ENCODE measurements at places on chromosomes 4 and X.

DNA sequence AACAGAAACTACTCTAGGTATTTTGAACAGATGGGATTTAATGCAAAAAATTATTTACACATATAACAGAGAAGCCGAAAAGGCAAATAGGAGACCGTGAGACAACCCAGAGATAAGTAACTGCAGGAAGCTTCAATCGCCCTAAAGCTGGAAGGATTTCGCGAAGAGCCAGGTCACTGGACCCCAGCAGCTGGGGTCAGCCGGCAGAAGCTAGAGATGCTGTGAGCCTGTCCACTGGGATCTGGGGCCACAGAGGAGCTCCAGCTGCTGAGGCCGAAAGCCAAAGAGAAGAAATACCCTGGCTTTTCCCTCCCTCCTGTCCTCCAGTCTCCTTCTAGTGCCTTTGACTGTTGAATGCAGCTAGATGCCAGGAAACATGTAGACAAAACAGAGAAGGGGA lies 192.8 kb upstream of the BCOR start:
- DNase-seq: no peak

DNA sequence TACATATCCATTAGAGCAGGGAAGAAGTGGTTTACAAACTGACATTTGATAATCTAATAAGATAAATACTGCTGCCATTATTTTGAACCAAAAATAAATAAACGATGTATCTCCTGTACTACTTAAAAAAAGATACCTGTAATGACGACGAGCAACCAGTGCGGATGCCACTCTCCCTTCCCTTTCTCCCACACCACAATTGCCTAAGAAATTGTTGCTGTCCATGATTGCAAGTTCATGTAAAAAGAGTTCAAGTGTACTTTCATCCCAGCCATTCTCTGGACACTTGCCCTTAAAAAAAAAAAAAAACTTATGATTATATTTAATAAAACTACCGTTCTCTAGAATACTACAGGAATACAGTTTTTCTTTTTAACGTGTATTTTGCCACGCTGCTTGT lies 1.4 kb downstream of the SEPSECS start:
- DNase-seq: peak; percentile 47

- DNase-seq: peak; percentile 1
Measured at GRCh38 chrX:15269618-15270521, at the start of gene ASB9. TSS of gene ASB9 (minus strand) at chrX:15270083. CDS start at chrX:15269874, 209 bp downstream.

DNA sequence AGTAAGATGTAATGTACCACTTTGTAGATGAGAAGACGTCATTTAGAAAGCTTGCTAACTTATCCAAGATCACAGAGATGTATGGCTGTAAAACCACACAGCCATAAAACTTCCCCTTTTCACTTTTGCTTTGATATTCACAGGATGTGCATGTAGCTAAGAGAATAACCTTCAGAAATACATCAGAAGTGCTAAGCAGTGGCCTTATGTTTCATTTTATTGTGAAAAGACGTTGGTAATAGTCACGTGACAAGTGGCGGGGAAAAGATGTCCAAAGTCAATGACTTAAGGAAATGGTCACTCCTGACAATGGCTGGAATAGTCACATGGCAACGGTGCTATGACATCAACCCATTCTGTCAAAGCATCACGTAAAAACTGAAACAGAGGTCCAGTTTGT lies 12.9 kb upstream of the WDR17 start:
- DNase-seq: no peak

- DNase-seq: no peak
Measured at GRCh38 chr4:128528793-128529553, 241.4 kb upstream of the PGRMC2 start.

DNA sequence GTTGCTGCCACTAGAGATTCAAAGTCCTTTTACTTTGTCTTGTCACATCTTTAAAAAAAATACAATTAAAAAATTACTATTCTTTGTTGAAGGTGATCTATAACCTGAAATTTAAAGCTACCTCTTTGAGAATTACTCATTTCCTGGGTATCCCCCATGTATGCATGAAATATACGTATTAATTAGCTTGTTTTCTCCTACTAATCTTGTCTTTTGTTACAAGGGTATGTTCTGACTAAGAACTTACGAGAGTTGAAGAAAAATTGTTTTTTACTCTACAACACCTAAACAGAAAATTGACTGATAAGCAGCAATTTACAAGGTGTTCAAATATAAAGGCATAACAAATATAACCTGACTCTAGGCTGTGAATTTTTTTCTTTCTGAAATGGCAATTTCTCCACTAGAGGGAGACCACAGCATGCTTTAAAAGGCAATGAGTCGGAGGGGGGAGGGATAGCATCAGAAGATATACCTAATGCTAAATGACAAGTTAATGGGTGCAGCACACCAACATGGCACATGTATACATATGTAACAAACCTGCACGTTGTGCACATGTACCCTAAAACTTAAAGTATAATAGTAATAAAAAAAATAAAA lies 249.6 kb downstream of the OPHN1 start:
- no peak for DNase-seq

- DNase-seq: no peak
Measured at GRCh38 chr4:79408063-79408462, at the start of gene GK2. TSS of gene GK2 (minus strand) at chr4:79408228. CDS start at chr4:79408200, 28 bp downstream.

GRCh38 chr4:139020384-139020783 lies 4.8 kb downstream of the NOCT start:
- DNase-seq: no peak

GRCh38 chrX:133849676-133850075 lies 135.7 kb downstream of the GPC3 start:
- no peak for DNase-seq

- no peak for DNase-seq
Measured at GRCh38 chr4:107366016-107366735, 330.1 kb upstream of the DKK2 start.

DNA sequence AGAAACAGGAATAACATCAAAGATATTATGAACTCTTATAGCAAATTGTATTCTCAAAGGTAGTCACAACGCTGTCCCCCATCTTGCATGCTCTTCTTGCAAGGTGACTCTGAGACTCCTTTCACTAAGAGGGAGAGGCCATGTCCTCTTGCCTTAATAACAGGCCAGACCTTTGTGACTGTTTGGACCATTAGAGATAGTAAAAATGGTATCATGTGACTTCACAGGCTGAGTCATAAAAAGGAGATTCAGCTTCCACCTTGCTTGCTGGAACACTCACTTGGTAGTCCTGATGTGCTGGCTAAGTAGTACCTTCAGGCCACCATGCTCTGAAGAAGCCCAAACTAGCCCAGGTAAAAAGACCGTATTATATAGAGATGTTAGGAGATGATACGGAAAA lies 143.8 kb downstream of the FBXW7 start:
- DNase-seq: no peak

GRCh38 chrX:105101378-105101777 lies 119.1 kb downstream of the TEX13A start:
- DNase-seq: no peak

- DNase-seq: no peak
Measured at GRCh38 chrX:150060406-150060805, 122.1 kb upstream of the EOLA2 start.

DNA sequence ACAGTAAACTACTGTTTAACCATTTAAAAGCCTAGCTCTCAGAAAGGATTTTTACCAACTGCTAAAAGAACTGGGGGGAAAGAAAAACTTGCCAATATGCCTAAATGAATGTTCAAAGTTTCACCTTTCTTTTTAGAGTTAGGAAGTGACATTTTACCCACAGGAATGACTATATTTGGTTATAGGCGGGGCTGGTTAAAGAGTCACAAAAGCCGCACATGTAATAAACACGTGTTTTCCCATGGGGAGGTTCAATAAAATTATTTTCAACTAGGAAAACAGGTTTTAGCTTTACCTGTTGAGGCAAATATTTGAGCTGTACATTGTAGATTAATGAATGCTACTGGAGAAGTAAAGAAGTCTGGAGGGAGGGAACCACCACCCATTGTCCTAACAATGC lies 41.6 kb upstream of the UGDH start:
- no peak for DNase-seq

DNA sequence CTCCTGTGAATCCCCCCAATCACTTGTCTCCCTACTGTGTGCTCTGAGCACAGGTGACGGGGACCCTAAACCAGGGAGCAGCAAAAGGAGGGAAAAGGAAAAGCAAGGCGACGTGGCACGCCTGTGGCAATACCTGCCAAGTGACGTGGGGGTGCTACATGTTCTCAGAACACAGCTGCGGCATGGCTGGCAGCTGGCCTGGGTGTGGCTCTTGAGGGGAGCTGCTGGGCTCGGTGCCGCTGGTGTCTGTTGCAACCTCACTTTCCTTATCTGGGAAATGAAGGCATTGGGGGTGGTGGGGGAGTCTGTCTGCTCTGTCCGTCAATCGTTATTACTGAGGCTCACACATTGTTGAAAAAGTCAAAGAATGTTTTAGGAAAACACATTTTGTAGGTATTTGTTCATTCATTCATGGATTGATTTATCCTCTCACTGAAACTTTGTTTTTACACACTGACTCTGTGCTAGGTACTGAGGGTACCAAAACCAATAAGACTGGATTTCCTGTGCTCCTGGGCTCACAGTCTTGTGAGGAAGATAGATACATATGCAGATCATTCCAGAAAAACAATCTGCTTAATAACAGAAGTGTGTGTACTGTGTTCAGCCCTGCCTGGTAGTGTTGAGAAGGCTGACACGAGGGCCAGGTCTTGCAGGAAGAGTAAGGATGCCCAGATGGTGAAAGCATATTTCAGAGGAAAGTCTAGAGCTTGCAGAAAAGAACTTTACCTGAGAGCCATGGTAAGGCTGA lies 217.6 kb downstream of the PTTG2 start:
- peak; percentile 6 for DNase-seq

DNA sequence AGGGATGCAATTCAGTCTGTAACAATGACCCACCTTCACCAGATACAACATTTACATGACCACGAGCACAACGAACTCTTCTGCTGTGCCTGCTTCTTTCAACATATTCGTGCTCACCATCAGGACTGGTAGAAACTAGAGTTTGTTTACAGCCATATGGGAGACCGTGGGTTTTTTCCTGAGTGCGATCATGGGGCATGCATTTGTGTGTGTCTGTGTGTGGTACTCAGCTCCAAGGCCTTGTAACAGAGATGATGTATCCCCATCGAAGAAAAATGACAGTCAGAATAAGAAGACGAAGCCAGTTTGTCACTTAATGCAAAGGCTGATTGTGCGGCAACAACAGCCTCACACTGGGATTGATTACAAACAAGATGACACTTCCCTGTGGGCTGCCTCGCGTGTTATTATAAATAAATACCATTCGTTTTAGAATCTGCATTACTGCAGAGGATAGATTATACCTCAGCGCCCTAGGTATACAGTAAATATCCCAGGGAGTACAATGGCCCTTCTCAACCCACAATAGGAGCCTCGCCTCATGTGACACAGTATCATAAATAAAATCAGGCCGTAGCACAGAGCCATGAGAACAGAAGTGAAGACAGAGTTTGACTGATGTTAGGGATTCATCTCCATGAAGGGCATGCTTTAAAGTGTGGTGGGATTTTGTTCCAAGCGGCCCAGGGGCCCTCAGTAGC lies 97.3 kb upstream of the NOCT start:
- peak; percentile 54 for DNase-seq

GRCh38 chrX:23871905-23872546 lies 35.7 kb downstream of the APOO start:
- DNase-seq: no peak

DNA sequence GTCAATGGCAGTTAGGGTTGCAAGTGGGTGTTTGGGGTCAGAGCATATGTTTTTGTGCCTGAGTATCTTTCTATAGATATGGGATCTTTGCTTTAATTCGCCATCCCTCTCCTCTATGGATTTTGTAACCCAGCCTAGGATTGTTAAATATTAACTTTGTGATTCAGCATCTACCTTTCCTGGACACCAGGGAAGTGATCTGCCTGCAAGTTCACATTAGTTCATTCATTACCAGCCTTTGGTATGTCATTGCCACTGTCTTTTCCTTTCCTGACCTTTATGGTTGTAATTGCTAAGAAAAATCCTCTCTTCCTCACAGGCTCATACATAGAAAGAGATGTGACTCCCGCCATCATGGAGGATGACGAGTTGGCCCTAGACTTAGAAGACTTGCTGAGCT lies 73.8 kb downstream of the KIT start:
- DNase-seq: no peak

DNA sequence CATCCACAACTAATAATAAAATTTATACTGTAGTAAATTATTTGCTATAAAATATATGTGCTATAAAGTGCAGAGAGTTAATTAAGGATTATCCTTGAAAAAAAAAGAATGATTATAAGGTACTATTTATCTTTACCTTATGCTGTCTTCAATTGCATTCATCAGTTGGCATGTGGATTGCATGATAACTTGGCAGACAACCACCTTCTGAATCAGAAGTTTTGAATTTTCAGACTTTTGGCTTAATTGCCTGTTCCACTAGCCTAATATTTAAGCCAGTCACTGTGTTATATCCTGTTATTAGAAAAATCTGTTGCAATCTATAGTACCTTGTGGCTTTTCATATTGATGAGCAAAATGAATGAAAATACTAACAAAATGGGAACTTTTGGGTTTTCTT lies 1040.3 kb upstream of the PCDH10 start:
- DNase-seq: no peak

GRCh38 chrX:23118890-23119527 lies 119.2 kb downstream of the DDX53 start:
- peak; percentile 8 for DNase-seq

GRCh38 chr4:78439328-78439727 lies 112.2 kb upstream of the ANXA3 start:
- DNase-seq: no peak

GRCh38 chrX:149830192-149830873 lies 48.6 kb downstream of the MAGEA9 start:
- no peak for DNase-seq

DNA sequence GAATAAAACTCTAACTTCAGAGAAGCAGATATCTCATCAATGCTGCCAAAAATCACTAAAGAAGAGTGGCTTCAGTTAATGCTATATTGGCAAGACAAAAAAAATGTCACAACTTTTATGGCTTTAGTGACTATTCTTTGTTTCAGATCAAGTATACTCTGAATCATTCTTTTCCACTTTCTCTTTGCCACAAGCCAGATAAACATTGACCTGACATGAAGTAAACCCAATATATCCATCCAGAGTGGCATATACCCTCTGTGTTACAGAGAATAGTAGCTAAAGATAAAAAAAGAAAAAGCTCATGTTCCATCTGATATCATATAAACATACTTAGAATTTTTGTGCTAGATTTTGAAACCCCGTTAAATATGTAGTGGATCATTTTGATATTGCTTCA lies 206.7 kb upstream of the CNKSR2 start:
- DNase-seq: no peak

GRCh38 chrX:68990948-68991347 lies 162.1 kb downstream of the EFNB1 start:
- no peak for DNase-seq

GRCh38 chr4:963276-964225 lies 9.8 kb downstream of the DGKQ start:
- DNase-seq: peak; percentile 7

- no peak for DNase-seq
Measured at GRCh38 chr4:78613522-78614321, 62.2 kb downstream of the ANXA3 start.

All from COR-L47 (cell line).